Activated effector memory CD4-positive, alpha-beta T cell treated with Interleukin-2 at 50 U/mL for 16 hours (primary cell): ENCODE measurements at places on chromosomes 2 and 18.

- no peak for DNase-seq
These were observed 3.1 kb upstream of the DCTN1 start for GRCh38 chr2:74383254-74383653.

- no peak for DNase-seq
These were observed 135.3 kb downstream of the CCDC148 start for GRCh38 chr2:158321264-158321663.

DNA sequence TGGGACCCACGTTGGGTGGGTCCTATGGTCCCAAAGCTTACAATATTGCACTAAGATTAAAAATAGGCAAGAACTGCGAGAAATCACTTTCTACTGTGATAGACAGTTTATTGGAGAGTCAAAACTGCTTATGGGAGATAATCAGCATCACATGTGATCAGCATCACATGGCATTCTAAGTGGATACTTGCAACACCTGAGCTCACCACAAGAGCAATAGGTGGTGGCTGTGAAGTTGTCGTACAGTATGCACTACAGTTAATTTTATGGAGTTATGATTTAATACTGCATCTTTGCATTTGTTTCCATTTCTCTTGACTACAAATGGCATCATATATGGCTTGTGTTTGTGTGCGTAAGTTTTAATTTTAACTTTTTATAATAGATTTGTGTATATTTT, 11.6 kb downstream of the PNO1 start:
- no peak for DNase-seq

DNA sequence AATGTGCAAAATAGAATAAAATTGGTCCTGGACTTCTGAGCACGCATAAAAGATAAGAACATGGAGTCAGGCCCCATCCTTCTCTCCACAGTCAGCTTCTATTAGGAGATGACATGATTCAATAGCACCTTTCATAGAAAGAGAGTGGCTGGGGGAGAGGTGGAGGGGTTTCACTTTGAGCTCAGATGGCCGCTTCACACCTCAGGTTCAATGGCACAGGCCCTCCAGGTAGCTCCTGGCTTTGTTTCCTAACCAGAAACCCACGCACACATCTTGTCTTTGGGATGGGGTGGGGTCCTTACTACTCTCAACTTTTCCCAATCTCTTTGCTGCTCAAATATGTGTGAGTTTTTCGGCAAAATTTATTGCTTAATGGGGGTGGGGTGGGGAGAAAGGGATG, 332.3 kb downstream of the CLIP4 start:
- DNase-seq = no peak

- DNase-seq = no peak
These were observed 483.2 kb downstream of the METTL4 start for GRCh38 chr18:2087877-2088673.

DNA sequence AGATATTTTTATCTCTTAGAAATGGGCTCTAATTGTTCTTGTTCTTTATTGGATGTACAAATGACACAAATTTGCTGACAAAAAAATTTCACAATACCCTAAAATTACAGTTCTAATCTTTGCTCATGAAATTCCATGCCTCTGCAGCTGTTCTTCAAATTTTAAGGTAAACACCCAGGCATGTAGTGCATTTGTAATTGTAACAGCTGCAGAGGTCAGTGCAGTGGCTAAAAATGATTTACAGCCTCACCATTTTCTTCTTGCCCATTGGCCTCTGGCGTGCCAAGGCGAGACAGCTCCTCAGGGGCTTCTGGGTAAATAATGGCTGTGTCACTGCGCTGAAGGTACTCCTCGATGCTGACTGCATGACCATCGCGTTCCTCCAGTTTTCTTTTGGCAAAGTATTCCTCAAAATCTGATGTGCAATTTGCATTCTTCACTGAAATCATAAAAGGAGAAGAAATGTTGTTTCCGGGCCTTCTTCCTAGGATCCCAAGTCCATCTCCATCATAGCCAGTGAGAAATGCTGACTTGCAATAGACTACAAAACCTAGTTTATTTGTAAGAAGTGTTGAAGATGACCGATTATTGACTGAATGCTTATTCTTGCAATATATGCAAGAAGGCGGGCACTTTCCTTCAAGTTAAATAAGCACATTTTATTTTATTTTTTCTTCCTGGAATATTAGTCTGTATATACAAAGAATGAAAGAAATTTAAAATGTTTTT, 115.2 kb downstream of the ZEB2 start:
- DNase-seq = no peak

DNA sequence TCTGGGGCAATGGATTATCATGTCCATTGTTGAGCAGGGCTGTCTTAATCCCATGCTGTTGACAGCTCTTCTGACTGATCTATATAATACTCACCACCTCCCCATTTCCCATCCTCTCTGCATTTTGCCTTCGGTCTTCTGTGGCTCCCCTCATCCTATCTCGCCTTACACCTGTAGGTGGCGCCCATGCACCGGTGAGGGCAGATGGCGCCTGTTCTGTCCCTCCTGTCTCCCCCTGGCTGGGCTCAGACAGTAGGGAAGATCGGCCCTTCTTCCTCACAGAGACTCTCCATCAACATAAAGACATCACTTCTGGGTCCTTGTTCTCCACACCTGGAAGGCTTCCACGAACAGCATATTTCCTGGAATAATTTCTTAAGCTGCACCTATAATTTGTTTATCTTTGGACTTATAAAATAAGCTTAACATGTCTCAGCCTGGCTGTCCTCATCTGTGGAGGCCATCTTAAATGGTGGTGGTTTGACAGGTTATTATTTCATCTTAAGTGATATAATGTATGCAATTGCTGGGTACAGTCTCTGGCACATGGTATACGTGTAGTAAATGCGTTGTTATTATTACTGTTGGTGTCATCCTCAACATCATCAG, 10.9 kb upstream of the CDH20 start:
- DNase-seq = no peak

- DNase-seq = no peak
These were observed 267.3 kb downstream of the SPAG16 start for GRCh38 chr2:213551526-213551925.

DNA sequence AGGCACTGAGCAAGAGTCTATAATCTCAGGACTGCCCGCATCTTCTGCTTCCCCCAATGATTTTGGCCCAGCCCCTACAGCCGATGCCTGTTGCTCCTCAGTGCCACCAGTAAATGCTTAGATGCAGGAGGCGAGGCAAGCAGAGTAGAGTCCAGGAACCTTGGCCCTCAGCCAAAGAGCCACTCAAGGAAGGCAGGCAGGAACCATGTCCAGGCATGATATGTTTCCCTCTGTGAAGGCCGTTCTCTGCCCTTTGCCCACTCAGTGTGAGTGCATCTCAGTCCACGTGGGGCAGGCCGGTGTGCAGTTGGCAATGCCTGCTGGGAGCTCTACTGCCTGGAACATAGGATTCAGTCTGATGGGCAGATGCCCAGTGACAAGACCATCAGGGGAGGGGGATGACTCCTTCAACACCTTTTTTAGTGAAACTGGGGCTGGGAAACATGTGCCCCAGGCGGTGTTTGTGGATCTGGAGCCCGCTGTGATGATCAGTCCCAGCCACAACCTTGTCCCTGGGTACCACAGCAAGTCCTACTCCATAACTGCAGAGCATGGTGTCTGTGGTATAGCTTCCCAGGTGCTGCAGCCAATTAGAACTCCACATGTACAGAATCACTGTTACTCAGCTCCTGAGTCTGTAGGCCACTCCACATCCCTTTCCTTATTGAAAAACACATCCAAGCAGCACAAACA, 9.7 kb upstream of the DNAJB2 start:
- DNase-seq = no peak

DNA sequence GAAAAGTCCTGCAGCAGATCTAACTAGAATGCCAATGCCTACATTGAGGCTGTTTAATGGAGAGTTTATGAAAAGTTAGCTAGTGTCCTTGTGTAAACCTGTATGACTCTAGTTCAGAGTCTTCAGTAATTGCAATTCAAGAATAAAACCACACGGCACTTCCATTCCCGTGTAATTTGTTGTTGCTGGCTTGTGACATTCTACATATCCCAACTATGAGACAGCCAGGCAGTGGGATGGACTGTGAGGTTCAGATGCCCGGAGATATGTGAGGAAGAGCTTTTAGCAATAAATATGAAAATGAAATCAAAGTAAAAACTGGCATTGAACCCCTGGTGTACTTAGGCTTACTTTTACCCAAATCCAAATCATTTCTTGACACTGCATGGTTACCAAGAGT, 263.4 kb downstream of the NEDD4L start:
- DNase-seq = no peak

- DNase-seq = no peak
These were observed 56.5 kb upstream of the NCOA1 start for GRCh38 chr2:24434541-24434940.
